ENCODE measurements at places on chromosomes 3 and 15. TPM values are rescaled to one million over a fixed set of nuclear protein-coding genes. Genes with fewer than 3 reads are reported as not detected.
A peak's percentile ranks its signal among the peaks of the same experiment; 100 is the strongest.

The SPRED1 gene
- 2.5 TPM for polyA plus RNA-seq

The DPPA2 gene
- not detected for polyA plus RNA-seq

The CLDN16 gene
- polyA plus RNA-seq, result not detected

The RAB11A gene
- polyA plus RNA-seq, result 116 TPM

The PLA2G4D gene
- polyA plus RNA-seq, result not detected

The CKMT1A gene
- polyA plus RNA-seq, result not detected

The EPHA3 gene
- not detected for polyA plus RNA-seq

The TOMM70 gene
- 4.9 TPM for polyA plus RNA-seq

The ZPLD1 gene
- not detected for polyA plus RNA-seq

The BTBD1 gene
- polyA plus RNA-seq, result 48.8 TPM

The EFHB gene
- not detected for polyA plus RNA-seq

The RRP9 gene
- 9.9 TPM for polyA plus RNA-seq

The TIMP4 gene
- not detected for polyA plus RNA-seq

The SPSB4 gene
- not detected for polyA plus RNA-seq

The LYSMD2 gene
- polyA plus RNA-seq, result 64.7 TPM

The SATB1 gene
- polyA plus RNA-seq, result 18.3 TPM

The TRH gene
- polyA plus RNA-seq, result 0.91 TPM

- H3K36me3 ChIP-seq, result no peaks in the 10 kb centered on the region
- no peak overlapping the region for H3K27ac ChIP-seq
- no peaks in the 10 kb centered on the region for H3K27me3 ChIP-seq
- no peak for DNase-seq
- H3K4me1 ChIP-seq, result no peaks in the 10 kb centered on the region
Measured at GRCh38 chr15:68420186-68420684, 11.7 kb downstream of the ITGA11 start.

- H3K4me3 ChIP-seq, result no peak overlapping the region
- no peak for DNase-seq
Measured at GRCh38 chr3:167450675-167451074, 23.2 kb downstream of the SERPINI2 start.

- H3K27me3 ChIP-seq, result no peaks in the 10 kb centered on the region
- no peak for DNase-seq
- no peaks in the 10 kb centered on the region for H3K36me3 ChIP-seq
- no peak overlapping the region for H3K27ac ChIP-seq
- H3K4me3 ChIP-seq, result no peak overlapping the region
Measured at GRCh38 chr15:70328679-70329115, 231.0 kb upstream of the TLE3 start.

- no peaks in the 10 kb centered on the region for H3K27me3 ChIP-seq
- no peaks in the 10 kb centered on the region for H3K4me1 ChIP-seq
Measured at GRCh38 chr3:75015280-75015679, 400.8 kb upstream of the CNTN3 start.

GRCh38 chr3:107987036-107987939 is 103.5 kb downstream of the CD47 start:
- no peaks in the 10 kb centered on the region for H3K27me3 ChIP-seq
- DNase-seq, result peak; percentile 76
- H3K4me1 ChIP-seq, result peaks cover 54% of the 10 kb centered on the region
- H3K4me3 ChIP-seq, result no peak overlapping the region

GRCh38 chr15:91302588-91303439 is 202.8 kb downstream of the SV2B start:
- H3K27me3 ChIP-seq, result peaks cover 5% of the 10 kb centered on the region
- no peak overlapping the region for H3K4me3 ChIP-seq
- peaks cover 4% of the 10 kb centered on the region for H3K4me1 ChIP-seq

DNA sequence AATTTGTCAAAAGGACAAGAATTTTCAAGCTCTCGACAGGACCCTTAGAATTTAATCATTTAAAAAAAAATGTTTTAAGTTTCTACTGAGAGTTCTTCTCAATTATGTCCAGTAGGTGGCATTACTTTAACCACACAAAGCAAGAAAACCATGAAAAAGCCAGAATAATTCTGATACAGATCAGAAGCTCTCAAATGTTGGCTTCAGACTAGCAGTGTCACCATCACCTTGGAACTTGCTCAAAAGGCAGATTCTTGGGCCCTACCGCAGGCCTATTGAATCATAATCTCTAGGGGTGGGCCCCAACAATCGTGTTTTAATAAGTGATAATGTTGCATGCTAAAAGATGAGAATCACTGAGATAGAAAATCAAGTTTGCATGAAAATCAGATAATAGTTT is 99.5 kb upstream of the KCNMB2 start:
- H3K27me3 ChIP-seq, result no peaks in the 10 kb centered on the region
- H3K36me3 ChIP-seq, result no peaks in the 10 kb centered on the region
- no peak overlapping the region for H3K27ac ChIP-seq

GRCh38 chr3:140832883-140833282 is 108.8 kb upstream of the SLC25A36 start:
- H3K4me3 ChIP-seq, result no peak overlapping the region
- H3K27me3 ChIP-seq, result no peaks in the 10 kb centered on the region
- DNase-seq, result peak; percentile 35
- no peaks in the 10 kb centered on the region for H3K4me1 ChIP-seq

DNA sequence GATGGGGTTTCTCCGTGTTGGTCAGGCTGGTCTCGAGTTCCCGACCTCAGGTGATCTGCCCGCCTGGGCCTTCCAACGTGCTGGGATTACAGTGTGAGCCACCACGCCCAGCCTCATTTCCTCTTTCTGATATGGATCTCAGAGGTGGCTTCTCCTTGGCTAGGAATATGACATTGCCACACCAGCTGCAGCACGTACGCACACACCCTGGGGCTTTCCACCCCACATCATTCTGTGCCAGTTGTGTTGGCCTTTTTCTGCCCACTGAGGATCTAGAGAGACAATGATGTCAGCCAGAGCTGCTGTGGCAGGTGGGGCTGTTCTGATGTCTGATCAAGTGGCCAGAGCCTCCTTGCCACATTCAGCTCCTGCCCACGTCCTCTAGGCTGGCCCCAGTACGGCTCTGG is 29.0 kb downstream of the TMEM45A start:
- H3K4me3 ChIP-seq, result no peak overlapping the region
- H3K4me1 ChIP-seq, result peaks cover 63% of the 10 kb centered on the region
- DNase-seq, result peak; percentile 82
- H3K27ac ChIP-seq, result peak overlapping the region; percentile 81
- no peaks in the 10 kb centered on the region for H3K36me3 ChIP-seq

DNA sequence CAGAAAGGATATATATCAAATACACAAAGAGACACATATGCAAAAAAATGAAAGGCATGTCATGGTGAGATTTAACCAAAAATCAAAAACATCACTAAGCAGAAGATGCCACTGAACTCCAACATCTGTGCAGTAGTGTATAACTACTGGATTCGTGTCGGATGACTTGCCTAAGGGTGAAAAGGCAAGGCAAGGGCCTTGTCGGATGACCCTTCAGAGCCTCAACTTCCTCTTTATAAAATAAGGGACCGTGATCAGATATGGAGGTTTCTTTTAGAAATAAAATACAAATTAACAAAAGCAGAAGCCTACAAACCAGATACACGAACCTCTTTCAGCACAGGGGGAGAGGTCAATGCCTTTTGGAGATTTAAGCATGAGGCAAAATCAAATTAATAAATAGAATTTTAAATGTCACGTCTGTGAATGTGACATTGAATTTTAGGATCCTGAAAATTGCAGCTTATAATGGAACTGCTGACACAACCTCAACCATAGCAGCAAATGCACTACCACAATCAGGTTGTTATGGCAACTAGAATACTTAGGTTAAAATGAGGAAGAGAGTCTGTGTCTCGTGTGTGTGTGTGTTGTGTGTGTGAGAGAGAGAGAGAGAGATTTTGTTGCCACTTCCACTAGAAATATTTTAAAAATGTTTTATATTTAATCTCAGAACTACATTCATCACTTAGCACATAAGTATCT is 8.3 kb upstream of the CHRM5 start:
- no peaks in the 10 kb centered on the region for H3K36me3 ChIP-seq
- H3K27me3 ChIP-seq, result no peaks in the 10 kb centered on the region
- H3K4me1 ChIP-seq, result no peaks in the 10 kb centered on the region
- H3K4me3 ChIP-seq, result no peak overlapping the region
- no peak overlapping the region for H3K27ac ChIP-seq

- H3K36me3 ChIP-seq, result no peaks in the 10 kb centered on the region
- H3K27ac ChIP-seq, result no peak overlapping the region
- no peak for DNase-seq
Measured at GRCh38 chr15:99967841-99968371, 234.7 kb upstream of the LYSMD4 start.

- no peak overlapping the region for H3K27ac ChIP-seq
- no peak for DNase-seq
- no peak overlapping the region for H3K4me3 ChIP-seq
Measured at GRCh38 chr3:178072391-178073305, 463.6 kb upstream of the KCNMB2 start.

DNA sequence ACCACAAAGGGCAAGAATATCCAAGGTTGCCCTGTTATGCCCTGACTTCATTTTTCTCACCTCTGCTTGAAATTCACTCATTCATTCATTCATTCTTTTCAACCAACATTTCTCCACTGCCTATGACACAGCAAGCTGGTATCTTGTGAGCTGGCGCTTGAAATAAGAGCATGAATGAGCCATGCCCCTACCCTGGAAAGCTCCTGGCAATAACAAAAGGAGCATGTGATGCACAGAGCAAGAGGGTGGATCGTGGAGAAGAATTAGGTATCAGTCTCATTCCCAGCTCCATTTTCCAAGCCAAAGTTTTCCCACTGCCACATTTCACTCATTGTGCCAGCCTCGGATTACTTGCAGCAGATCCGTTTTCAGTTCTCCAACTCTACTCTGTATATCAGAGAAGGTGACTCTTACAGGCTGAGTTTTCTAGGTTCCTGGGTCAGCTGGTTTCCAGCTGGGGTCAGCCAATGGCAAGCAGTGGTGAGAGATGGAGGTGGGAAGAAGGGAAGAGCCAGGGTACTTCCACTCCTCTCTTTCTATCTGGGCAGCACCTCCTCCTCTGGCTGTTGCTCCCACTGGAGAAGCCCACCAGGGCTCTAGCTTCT is 144.8 kb downstream of the SUCLG2 start:
- H3K4me3 ChIP-seq, result no peak overlapping the region
- H3K36me3 ChIP-seq, result peaks cover 54% of the 10 kb centered on the region
- H3K27ac ChIP-seq, result no peak overlapping the region

GRCh38 chr15:68612979-68613740 is 34.4 kb downstream of the CORO2B start:
- no peak overlapping the region for H3K4me3 ChIP-seq
- peak; percentile 3 for DNase-seq
- H3K4me1 ChIP-seq, result peaks cover 3% of the 10 kb centered on the region
- H3K36me3 ChIP-seq, result no peaks in the 10 kb centered on the region
- H3K27ac ChIP-seq, result no peak overlapping the region
- H3K27me3 ChIP-seq, result no peaks in the 10 kb centered on the region

- H3K27ac ChIP-seq, result peak overlapping the region; percentile 51
- peak; percentile 17 for DNase-seq
- no peaks in the 10 kb centered on the region for H3K27me3 ChIP-seq
- H3K36me3 ChIP-seq, result no peaks in the 10 kb centered on the region
Measured at GRCh38 chr15:65286069-65286703, 497 bp downstream of the PARP16 start.

GRCh38 chr3:183224180-183224970 is 28.7 kb upstream of the B3GNT5 start:
- H3K27ac ChIP-seq, result no peak overlapping the region
- no peaks in the 10 kb centered on the region for H3K36me3 ChIP-seq
- no peak for DNase-seq
- H3K27me3 ChIP-seq, result no peaks in the 10 kb centered on the region
- H3K4me3 ChIP-seq, result no peak overlapping the region
- peaks cover under 1% of the 10 kb centered on the region for H3K4me1 ChIP-seq

DNA sequence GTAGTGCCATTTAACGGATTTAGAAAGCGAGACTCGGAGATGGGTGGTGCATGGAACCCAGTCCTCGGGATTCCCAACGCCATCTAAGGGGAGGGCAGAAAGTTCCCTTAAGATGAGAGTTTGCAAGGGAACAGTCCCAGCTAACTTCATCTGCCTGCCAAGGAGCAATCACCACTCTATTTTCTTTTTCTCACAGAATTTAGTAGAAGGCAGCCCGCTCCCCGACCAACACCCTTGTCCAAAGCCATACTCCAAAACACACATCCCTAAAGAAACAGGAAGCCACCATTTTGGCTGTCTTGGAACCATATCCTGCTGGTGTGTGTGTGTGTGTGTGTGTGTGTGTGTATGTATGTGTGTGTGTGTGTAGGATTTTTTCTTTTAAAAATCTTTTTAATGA is 7.1 kb upstream of the FGD5 start:
- no peak for DNase-seq
- H3K36me3 ChIP-seq, result no peaks in the 10 kb centered on the region
- peaks cover 63% of the 10 kb centered on the region for H3K27me3 ChIP-seq
- no peak overlapping the region for H3K27ac ChIP-seq

DNA sequence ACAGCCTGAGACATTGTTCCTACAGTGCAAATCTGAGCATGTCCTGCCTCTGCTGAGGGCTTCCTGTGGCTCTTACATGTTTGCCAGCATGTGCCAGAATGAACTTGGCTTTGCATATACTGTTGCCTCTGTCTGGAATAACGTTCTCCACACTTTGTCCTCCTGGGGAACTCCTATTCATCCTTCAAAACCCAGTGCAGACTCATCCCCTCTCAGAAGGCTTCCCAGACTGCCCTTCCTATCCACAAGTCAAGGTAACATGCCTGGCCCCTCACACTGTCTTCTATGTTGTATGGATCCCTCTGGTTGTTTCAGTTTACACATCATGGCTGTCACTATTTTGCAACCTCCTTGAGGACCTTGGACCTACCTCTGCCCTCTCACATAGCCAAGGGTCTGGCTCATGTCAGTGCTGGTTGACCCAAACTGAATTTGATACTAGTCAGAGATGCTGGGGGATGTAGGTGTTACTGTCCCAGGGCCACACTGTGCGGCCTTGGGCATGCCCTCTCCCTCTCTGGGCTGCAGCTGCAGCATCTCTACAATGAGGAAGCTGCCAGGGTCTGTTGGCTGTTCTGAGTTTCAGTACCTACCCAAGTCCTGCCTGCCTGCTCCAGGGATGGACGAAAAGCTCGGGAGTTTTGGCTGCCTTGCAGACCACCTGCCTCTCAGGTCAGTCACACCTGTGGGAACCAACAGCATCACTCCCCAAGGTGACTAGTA is 29.0 kb upstream of the TSPAN3 start:
- H3K27me3 ChIP-seq, result no peaks in the 10 kb centered on the region
- no peaks in the 10 kb centered on the region for H3K4me1 ChIP-seq
- H3K36me3 ChIP-seq, result no peaks in the 10 kb centered on the region

DNA sequence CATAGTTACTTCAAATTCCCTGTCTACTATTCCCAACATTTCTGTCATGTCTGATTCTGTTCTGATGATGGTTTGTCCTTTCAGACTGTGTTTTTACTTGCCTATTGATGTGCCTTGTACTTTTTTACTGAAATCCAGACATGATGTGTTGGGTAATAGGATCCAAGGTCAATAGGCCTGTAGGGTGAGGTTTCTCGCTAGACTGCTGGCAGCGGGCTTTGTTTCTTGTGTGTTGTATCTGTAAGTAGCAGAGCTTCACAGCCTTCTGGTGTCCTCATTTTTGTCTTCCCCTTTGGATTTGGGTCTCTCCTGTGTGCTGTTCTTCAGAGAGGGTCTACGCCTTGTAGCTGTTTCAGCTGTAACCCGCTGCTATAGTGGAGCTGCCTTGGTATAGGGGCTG is 140.3 kb downstream of the GABRG3 start:
- no peaks in the 10 kb centered on the region for H3K4me1 ChIP-seq
- H3K36me3 ChIP-seq, result no peaks in the 10 kb centered on the region
- no peak overlapping the region for H3K27ac ChIP-seq
- no peak for DNase-seq
- no peaks in the 10 kb centered on the region for H3K27me3 ChIP-seq

- DNase-seq, result no peak
- no peak overlapping the region for H3K27ac ChIP-seq
Measured at GRCh38 chr15:53658255-53658654, 101.2 kb downstream of the WDR72 start.
